Anterior cingulate cortex (tissue), 58 donors: ENCODE measurements at places on chromosomes 3 and 15.

DNA sequence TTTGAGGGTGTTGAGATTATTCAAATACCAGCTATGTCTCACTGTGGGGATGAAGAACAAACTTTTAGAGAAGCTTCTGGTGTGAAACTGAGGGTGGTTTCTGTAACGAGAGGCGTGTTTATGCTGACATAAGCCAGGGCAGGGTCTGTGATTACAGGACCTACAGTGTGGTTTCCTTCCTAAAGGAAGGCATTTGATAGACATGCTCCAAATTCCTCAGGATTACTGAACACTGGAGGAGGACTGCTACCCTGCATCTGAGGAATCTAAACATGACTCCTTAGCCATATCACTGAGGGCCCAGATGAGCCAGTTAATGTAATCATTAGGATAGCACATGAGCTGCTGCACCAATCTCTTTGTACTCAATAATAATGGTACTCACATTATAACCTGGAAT is 328.4 kb upstream of the UMPS start:
- DNase-seq, result no peak

- no peak for DNase-seq
Measured at GRCh38 chr3:64634417-64634816, 53.4 kb downstream of the ADAMTS9 start.

GRCh38 chr15:86493884-86494283 is 414.2 kb downstream of the AGBL1 start:
- no peak for DNase-seq

GRCh38 chr3:114418724-114419543 is 125.1 kb downstream of the TIGIT start:
- DNase-seq, result no peak

GRCh38 chr15:39009740-39010139 is 445.1 kb upstream of the RASGRP1 start:
- DNase-seq, result no peak

- no peak for DNase-seq
Measured at GRCh38 chr3:3804560-3804959, 5.3 kb downstream of the LRRN1 start.

GRCh38 chr3:97958396-97958795 is 13.8 kb downstream of the RIOX2 start:
- DNase-seq, result no peak

DNA sequence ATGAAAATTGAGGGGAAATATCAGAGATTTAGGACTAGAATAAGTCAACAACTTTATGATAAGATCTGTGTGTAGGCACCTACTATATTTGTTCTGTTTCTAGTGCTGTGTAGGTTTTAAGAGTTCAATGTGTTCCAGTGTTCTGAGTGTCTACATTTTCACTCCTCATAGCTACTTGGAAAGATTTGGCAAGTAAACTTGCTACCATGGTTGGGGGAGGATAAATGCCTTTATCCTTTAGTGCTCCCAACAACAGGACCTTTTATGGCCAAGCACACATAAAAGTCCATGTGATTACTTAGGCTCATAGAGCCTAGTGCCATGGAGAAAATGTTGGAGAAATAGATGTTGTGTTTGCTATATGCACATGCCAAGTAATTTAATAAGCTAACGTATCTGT is 64.0 kb downstream of the LYSMD4 start:
- DNase-seq, result no peak

GRCh38 chr15:38611228-38611627 is 46.6 kb upstream of the RASGRP1 start:
- no peak for DNase-seq

DNA sequence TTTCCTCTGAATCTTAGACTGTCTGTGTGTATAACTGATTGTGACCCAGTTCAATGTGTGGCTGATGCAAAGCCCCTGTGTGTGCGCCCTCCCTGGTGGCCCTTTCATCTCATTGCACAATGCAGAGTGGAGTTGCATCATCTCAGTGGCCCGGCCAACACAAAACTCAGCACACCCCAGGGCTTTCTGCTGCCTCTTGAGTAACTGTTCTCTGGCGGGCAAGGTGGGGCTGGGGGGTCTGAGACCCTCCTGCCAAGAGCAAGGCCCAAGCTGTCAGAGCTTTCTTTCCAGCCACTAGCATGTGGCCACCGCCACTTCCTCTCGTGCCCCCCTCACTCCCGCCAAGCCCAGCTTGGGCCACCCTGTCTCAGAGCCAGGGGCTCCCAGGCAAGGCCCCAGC is 80.7 kb upstream of the ALDH1L1 start:
- DNase-seq, result peak; percentile 31

DNA sequence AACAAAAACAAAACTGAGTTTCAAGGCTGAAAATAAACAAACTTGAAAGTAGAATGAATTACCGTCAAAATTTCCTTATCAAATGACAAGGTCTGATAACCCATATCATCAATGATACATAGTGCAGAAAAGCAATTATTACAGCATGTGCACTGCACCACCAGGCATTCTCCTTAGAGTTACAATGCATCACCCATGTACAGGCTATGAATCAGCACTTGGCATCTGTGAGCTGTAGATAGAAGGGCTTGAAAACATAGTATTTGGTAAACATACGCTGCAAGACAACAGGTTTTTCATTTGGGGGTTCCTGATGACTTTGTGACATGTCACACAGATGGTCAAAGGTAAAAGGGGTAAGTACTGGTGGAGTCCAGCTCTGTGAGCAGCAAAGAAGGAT is 265.1 kb downstream of the CTNNB1 start:
- no peak for DNase-seq

GRCh38 chr3:70501561-70501960 is 189.1 kb upstream of the MDFIC2 start:
- DNase-seq, result no peak
